ENCODE measurements at places on chromosomes 2 and 18.

GRCh38 chr2:23653326-23653725 is 268.3 kb downstream of the KLHL29 start:
- no peak for DNase-seq

GRCh38 chr2:55158111-55158814 is 73.8 kb downstream of the CLHC1 start:
- DNase-seq, result no peak

GRCh38 chr2:4675295-4675694 is 971.9 kb downstream of the DCDC2C start:
- no peak for DNase-seq

DNA sequence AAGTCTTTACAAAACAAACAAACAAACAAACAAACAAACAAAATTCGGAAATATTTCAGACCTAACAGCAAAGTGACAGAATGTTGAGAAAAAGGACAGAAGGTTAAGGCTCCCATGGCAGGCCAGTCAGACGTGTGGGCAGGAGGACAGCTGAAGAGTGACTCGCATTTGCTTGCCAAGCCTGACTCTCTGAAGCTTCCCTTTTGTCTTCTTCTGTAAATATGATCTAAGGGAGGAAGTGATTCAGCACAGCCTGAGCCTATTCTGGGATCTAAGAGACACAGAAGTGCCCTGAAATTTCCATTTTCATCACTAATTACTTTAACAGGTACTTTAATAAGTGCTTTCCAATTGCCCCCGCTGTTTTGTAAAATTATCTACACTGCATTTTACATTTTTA is 134.0 kb upstream of the LYPD1 start:
- peak; percentile 28 for DNase-seq

DNA sequence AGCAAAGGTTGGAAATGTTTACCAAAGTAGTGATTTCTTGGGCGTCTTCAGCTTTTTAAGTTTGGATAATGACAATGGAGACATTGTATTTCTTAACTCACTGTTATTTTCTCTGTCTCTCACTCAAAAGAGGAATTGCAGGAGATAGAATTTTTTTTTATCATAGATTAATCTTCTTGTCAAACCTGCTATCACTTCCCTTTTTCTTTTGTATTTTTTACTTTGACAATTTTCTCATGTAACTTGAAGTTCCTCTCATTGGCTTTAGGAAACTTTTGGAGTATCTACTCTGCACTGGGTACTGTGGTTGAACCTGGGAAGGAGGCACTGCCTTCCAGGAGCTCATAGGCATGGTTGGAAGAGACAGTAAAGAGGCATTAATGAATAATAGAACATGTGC is 489.1 kb downstream of the CNTNAP5 start:
- DNase-seq, result no peak

- DNase-seq, result no peak
Observed at GRCh38 chr2:151030663-151031230, 230.9 kb downstream of the RBM43 start.

- DNase-seq, result no peak
Observed at GRCh38 chr2:164205347-164205746, 415.9 kb downstream of the GRB14 start.

DNA sequence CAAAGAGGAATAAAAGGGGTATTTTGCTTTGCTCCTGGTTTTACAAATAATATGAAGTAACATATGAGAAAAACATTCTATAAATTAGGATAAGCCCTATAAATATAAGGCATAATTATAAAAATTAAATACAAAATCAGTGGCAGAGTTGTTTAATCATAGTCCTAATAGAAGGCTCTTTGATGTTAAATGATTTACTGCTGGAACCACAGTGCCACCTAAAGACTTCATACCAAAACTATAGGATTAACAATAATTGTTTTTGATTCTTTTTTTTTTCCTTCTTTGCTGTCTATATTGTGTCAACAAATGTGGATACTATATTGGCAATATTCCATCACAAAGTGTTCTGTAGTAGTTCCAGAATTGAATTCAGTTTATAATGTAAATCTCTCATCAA is 837.7 kb upstream of the SLC39A10 start:
- DNase-seq, result peak; percentile 44

GRCh38 chr18:13269521-13270011 is 51.0 kb downstream of the LDLRAD4 start:
- DNase-seq, result no peak

GRCh38 chr18:45626330-45627203 is 11.3 kb downstream of the SLC14A2 start:
- DNase-seq, result no peak

DNA sequence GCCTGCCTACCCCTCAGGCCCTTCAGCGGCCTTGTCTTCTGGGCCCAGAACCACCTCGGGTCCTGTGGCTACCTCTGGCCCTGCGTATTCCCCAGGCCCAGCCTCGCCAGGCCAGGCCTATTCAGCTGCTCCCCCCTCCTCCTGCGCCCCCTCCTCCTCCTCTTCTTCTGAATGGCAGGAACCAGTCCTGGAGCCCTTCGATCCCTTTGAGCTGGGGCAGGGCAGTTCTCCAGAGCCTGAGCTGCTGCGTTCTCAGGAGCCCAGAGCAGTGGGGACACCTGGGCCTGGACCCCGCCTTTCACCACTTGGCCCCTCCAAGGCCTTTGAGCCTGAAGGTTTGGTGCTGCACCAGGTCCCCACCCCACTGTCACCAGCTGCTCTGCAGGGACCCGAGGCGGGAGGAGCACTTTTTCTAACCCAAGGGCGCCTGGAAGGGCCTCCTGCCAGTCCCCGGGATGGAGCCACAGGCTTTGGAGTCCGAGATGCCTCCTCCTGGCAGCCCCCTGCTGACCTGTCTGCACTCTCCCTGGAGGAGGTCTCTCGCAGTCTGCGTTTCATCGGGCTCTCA is 14.7 kb downstream of the GAREM2 start:
- DNase-seq, result no peak

DNA sequence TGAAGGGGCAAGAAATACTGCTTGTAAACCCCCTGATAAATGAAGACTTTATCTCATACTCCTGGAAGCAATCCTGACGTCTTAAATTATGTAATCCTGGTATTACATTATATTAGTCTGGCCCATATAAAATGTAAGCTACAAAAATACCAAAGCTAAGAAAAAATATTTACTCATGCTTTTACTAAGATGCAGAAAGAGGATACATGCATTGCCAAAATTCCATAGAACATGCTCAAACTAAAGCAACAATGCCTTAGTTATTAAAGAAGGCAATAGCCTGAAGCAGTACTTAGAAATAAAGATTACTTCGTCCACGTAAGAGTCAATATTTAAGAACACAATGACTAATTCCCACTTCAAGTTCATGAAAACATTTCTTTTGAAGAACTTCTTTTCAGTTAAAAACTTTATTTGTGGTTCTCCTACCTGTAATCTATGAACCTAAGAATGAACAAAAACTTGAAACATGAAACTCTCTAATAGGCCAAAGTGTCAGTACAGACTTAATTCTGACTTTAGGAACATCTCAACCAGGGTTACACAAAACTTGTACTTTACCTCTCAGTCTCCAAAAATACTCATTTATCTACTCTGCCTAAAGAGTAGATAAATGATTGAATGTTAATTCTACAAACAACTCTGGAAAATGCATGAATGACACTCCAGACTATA is 117.3 kb downstream of the THADA start:
- DNase-seq, result no peak

GRCh38 chr2:73239776-73240175 is 5.7 kb downstream of the CCT7 start:
- no peak for DNase-seq

- DNase-seq, result peak; percentile 11
Observed at GRCh38 chr2:202161151-202161835, 77.1 kb downstream of the SUMO1 start.

DNA sequence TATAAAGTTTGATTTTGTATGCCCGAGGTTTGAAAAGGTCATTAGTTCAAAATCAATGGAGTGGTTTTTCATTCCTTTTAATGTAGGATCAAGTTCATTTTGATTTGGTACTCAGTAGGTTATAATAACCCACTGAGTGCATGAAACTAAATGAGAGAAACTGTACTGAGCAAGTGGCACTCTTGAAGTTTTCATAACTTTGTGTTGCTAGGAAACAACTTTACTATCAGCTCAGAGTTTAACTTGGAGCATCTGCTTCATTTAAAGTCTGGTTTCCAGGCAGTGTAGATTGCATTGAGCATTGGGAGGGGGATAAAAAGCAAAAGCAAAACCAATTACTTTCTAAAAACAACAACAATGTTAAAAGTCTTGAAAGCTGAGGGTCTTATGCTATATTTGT is 1361.6 kb upstream of the CHAC2 start:
- DNase-seq, result no peak

DNA sequence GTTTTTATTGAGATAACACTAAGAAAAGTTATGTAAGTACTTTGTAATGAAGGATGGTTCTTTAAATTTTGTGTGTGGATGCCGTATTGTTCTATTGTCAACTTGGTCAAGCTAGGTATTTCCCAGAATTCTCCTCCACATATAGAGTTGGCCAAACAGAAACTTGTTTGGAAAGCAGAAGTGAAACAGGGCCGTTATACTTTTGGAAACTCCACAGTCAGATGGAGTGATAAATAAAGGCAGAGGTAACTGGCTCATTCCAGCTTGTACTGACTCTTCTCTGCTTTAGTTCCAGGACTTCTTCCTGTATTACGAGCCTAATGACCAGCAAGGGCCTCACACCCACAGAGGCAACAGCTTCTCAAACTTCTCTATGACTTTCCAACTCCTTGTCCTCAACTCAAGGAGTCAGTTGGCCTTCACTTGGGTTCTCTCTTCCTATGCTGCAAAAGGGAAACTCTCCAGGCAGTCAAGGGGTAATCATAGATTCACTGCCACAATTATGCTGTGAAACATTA is 16.4 kb upstream of the STARD7 start:
- no peak for DNase-seq

GRCh38 chr2:155141418-155141817 is 442.9 kb downstream of the KCNJ3 start:
- DNase-seq, result no peak

DNA sequence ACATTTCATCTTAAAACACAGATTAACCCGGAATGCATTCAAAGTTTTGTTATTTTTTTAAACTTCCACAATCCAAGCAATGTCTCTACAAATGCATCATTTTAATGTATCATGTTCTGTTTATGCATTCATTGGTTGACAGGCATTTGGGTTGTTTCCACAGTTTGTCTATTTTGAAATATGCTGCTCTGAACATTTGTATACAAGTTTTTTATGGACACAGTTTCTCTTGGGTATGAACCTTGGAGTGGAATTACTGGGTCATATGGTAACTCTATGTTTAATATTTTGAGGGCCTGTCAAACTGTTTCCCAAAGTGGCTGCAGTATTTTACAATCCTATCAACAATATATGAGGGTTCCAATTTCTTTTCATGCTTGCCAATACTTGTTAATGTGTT is 57.3 kb downstream of the GULP1 start:
- DNase-seq, result no peak

GRCh38 chr2:48912110-48912509 is 156.6 kb upstream of the LHCGR start:
- no peak for DNase-seq

DNA sequence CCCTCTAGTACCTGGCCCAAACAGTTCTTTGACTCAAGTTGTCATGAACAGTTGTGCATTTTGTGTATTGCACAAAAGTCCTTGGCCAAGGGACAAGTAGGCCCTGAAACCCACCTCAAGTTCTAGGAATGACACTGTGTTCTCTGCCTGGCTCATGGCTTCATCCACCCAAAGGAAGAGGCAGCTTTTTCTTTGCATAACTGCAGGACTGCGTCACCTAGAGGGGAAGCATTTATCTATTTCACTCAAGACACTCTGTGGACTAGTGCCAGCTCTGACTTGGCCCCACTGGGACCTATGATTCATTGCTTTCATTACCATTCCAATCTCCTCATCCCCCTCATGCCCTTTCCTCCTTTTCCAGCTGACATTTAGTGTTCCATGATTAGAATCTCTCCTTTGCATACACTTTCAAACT is 119.3 kb upstream of the SIX2 start:
- peak; percentile 58 for DNase-seq

DNA sequence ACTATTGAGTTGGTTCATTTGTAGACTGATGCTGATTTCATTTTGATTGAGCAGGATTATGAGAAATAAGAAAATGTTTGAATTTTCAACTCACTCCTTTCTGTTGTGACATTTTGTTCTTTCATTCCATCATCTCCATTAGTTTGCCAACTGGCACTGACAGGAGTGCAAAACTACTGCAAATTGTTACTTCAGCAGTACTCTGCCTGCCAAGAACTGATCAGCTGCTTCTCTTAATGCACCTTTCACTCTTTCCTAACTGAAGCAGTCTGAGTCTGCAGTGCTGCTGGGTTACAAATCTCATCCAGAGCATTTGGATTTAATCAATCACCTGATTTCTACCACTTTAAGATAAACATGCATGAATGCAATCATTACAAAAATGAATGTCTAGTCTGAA is 70.9 kb downstream of the TMEFF2 start:
- DNase-seq, result no peak

- no peak for DNase-seq
Observed at GRCh38 chr18:43108469-43108868, 7.0 kb downstream of the RIT2 start.

DNA sequence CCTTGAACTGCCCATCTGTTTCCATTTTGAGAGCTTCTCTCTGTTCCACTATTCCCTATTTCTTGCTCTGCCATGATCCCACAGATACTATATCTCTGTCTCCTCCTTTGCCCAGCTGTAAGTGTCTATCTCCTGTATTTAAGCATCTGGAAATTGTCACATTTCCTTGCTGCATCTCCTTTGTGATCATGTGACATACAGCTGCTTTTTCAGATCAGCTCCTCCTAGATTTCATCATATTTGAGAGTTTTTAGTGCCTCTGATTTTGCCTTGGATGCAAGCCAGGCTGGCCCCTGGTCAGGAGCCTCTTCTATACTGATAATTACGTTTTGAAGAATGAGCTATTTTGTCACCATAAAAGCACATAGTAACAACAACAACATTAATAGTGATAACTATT is 131.7 kb upstream of the TNP1 start:
- no peak for DNase-seq

DNA sequence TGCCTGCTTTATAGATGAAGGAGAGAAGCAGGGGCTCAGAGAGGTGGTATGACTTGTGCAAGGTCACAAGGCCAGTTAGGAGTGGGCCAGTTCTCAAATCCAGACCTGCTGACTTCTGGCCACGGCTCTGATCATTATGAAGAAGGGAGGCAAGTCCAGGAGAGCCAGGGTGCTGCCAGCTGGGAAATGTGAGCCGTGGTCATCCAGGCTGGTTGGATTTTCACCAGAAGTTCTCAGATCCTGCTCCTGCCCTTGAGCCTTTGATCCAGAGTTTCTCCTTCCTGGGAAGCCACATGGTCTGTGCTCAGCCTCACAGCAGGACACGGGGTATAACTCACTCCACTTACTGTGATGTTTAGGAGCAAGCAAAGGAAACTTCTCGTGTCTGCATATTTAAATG is 239.9 kb downstream of the KLHL29 start:
- DNase-seq, result no peak

- no peak for DNase-seq
Observed at GRCh38 chr18:22872900-22873537, 60.1 kb upstream of the RBBP8 start.

GRCh38 chr2:52934323-52934898 is 833.2 kb upstream of the CHAC2 start:
- peak; percentile 6 for DNase-seq

All from RKO (cell line).